AG04450 (cell line): ENCODE measurements at places on chromosomes 7 and 10. TPM values are rescaled to one million over a fixed set of nuclear protein-coding genes. Genes with fewer than 3 reads are reported as not detected.
A peak's percentile ranks its signal among the peaks of the same experiment; 100 is the strongest.

DNA sequence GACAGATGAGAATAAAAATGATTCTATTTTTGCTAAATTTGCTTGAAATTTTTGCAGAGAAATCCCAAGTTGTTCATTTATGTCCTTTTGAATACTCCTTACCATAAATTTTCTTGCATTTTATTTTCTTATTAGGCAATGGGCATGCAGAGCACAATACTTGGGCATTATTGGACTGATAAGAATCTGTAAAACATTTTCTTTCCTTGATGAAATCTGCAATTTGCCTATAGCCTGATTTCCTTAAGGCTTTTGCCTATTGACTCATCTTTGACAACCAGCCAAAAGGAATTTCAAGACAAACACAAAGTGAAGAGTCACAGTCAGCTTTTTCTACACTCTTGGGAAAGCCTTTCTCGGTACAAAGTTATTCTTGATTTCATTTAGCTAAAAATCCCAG lies 30.5 kb upstream of the GNAT3 start:
- DNase-seq: peak; percentile 76

DNA sequence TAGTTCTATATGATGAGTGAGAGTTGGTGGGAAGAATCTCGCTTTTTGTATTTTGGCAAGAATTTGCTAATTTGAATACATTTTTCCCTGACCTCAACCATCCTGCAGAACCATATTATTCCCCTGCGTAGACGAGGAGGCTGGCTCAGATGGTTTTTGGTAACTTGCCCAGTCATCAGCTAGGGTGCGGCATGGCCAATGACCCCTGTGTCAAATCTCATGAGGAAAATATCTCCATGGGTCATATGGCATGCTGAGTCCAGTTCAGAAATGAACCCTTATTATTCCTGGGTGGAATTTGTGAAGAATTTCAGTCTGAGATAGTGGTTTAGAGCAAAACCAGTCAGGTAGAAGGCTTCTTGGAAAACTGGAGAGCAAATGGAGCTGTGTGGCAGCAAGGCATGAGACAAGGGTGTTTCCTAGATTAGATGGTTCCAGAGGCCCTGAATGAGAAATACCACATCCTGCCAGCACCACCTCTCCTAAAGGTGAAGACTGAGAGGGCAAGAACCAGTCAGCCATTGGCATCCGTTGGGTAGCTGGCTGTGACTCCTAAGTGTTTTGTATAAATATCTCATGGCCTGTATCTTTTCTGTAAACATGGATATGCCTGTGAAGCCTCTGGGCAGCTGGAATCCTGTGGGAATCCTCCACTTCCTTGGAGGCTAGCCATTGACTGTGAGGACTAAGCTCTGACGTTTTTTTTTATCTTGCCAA lies 5.8 kb upstream of the UPP1 start:
- peak; percentile 47 for DNase-seq

DNA sequence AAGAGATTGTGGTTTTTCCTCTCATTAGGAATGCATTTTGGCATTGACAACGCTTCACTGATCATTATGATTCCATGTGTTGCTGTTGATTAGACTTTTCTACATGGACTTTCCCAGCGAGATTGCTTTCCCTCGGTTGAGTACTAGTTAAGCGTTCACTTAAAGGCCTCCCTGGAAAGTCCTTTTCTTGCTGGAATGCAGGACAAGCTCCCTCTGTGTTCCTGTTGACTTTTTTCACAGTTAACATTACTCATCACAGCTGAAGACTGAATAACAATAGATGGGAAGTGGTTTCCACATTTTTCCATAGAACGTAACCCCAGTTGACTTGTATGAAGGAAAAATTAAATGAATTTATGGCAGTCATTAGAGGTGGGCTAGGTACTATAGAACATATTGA lies 2.6 kb upstream of the CAV1 start:
- DNase-seq: no peak

- DNase-seq: no peak
Observed at GRCh38 chr10:6310977-6311376, 108.2 kb downstream of the PFKFB3 start.

DNA sequence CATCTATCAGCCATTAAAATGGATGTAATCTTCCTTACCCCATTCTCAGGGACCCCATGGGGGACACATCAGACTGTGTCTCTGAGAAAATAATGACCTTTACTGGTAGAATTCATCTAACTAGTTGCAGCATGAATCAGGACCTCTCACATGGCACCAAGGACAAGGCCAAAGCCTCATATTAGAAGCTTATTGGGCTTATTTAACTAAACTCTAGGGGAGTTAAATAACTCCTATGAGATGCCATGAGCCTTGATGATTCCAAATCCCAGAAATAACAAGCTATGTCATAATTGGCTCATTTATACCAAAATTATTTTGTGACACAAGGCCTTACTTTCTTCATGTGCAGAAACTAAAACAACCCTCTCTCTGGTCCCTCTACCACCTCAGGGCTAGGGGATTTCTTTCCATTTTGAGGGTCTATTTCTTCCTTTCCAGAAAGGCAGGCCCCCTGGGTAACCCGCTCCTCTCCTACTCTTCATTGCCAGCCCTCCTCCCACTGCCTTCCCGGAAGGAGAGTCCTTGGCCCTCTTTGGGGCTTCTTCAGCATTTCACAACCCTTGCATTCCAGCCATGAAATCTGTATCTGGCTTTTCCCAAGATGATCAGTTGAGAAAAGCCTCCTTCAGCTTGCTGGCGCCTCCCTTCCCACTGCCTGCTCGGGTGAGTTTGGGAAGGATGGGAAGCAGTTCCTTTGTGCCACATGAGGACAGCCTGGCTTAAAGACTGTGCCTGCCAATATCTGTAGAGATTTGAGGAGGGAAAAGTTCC lies 41.8 kb upstream of the TRIM8 start:
- no peak for DNase-seq

DNA sequence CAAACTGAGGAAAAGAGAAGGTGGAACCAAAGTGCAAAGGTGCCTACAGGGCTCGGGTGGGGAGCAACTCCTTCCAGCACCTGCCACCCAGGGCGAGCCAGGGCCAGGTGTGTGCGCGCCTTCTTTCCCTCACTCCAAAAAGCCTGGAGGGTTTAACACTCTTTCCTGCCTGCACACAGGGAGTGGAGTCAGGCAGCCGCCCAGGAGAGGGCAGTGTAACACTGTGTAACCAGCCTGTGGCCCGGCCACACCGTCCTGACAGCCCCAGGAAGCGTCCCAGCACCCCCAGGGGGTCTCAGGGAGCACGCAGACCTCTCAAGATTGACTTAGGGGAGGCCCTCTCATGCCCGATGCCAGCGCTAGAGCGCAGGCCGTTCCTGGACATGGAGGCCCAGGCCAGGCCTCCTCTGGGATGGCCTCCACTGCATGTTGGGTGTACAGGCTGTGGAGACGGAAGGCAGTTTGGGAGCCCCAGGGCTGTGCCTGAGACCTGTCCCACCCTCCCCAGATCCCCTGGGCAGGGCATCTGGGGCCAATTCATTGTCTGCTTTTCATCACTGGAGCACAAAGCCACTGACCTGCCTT lies 13.4 kb downstream of the BRI3 start:
- DNase-seq: no peak

DNA sequence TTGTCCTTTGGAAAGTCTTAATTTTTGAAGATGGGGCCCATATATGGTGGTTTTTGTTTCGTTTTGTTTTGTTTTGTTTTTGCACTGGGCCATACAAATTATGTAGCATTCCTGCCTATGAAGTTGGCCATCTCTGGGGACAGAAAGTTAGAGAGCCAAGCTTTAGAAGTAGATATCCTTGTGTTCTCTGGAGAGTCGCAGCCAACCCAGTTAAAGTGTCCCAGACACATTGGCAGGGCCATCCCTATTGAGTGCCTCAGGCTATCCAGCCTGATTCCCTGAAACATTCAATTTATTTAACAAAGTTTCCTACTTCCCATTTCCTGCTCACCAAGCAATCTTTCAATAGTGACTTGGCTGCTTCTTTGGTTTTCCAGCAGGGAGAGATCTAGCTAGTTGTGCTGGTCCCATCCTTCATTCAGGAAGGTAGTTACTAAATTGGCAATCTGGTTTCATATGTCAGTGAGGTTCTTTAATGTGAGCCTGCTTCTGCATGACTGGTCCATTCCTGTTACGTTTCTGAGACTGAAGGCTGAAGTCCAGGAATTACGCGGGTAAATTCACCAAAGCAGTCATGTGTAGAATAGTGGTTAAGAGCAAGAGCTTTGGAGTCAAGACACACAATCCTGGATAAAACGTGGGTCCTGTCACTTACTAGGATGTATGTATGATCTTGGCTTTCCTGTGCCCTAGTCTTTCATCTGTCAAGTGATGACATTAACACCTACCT lies 49.3 kb upstream of the HBP1 start:
- DNase-seq: no peak

- DNase-seq: no peak
Observed at GRCh38 chr7:78254726-78255055, 456.1 kb downstream of the PHTF2 start.

FAM25A gene
- polyA plus RNA-seq: not detected in 2 replicates

CDK14 gene
- polyA plus RNA-seq: 24.6 and 28.4 TPM in 2 replicates

ZKSCAN5 gene
- polyA plus RNA-seq: 11.5 and 13.4 TPM in 2 replicates

PKD2L1 gene
- not detected in 2 replicates for polyA plus RNA-seq

FFAR4 gene
- polyA plus RNA-seq: not detected in 2 replicates

HOXA7 gene
- 5.1 and 5.3 TPM in 2 replicates for polyA plus RNA-seq

WNT8B gene
- polyA plus RNA-seq: not detected in 2 replicates
